ENCODE measurements at places on chromosomes 1 and 21.
A peak's percentile ranks its signal among the peaks of the same experiment; 100 is the strongest.

DNA sequence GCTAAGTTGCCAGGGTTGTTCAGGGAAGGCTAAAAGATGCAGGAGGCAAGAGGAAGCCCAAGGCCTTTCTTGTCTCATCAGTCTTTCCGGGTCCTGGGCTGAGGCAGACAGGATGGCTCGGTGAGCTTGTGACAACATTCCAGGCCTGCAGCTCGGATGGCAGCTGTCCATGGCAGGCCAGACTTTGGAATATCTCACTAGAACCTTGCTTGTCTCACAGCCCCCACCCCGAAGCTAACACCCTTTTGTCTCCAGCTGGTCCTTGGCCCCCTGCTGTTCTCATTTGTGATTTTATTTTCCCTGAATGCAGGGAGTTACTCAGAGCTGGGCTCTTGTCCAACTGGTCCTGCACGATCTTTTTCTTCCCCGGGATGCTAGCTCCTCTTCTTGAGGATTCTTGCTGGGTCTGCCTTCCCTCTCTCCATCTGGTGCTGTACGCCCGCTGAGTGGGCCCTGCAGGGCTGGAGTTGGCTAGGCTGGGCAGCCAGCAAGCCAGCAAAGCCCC lies 477.2 kb upstream of the CAMK1G start:
- DNase-seq = no peak

- DNase-seq = no peak
Measured at GRCh38 chr1:163608979-163609378, 287.2 kb downstream of the NUF2 start.

DNA sequence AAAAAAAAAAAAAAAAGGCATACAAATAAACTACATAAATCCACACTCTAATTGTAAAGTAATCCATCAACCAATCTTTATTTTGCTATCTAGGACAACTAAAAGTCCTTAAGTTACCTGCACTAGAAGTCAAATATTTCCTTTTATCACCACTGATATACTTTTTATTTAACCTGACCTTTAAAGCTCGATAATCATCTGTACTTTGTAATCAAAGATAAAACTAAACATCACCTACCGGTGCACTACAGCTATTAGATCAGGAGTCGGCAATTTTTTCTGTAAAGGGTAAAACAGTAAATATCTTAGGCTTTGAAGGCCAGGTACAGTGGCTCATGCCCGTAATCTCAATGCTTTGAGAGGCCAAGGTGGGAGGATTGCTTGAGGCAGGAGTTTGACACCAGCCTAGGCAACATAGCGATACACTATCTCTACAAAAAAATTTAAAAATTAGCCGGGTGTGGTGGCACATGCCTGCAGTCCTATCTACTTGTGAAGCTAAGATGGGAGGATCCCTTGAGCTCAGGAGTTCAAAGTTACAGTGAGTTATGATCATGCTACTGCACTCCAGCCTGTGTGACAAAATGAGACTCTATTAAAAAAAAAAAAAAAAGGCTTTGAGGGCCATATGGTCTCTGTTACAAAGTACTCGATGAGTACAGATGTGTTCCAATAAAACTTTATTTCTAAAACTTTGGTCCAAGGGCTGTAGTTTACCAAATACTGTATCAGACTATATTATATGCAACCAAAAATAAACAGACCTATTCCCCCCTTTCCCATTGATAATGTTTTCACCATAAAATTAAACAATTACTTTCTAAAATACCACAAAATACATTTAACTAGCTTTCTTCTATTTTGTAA lies 47.1 kb downstream of the TESK2 start:
- DNase-seq = no peak

GRCh38 chr1:243507672-243508302 lies 251.9 kb downstream of the SDCCAG8 start:
- no peak for DNase-seq

DNA sequence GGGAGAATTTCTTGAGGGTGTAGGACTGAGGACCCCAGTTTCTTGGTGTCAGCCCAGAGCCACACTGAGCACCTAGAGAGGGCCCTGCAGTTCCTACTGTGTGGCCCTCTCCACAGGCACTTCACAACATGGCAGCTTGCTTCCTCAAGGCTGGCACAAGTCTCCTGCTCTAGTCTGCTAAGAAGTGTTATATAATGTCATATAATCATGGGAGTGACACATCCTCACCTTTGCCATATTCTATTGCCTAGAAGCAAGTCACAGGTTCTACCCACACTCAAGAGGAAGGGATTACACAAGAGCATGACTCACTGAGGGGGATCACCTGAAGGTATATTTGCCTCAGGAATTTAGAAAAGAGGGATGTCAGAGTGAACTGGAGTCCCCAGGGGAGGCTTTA lies 5.5 kb upstream of the SNX27 start:
- no peak for DNase-seq

DNA sequence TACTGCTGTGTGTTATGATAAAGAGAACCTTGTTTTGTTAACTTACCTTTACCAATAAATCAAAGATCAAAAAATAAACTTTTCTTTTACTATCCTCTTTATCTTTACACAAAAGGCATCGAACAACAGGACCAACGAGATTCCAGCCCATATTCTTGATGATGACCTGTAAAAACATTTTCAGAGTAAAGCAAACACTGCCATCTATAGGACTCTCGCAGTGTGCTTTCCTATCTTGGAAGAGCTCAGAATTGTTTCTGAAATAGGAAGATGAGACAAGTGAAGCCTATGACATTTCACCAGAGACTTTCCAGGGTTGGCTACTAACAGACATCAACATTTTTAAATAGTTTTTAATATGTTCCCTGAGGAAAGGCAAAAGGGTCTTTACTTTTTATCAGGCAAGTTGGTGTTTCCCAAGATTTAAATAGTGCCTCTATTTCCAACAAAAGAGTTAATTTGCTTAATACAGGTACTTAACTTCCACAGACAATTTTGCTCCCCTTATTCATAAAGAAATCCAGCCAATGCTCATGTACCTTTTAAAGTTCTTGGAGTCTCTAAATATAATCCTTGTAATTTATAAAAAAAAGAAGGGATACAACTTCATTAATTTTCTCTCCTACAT lies 7.3 kb downstream of the GLMN start:
- no peak for DNase-seq

GRCh38 chr1:111857194-111857651 lies 101.5 kb downstream of the DDX20 start:
- DNase-seq = no peak

DNA sequence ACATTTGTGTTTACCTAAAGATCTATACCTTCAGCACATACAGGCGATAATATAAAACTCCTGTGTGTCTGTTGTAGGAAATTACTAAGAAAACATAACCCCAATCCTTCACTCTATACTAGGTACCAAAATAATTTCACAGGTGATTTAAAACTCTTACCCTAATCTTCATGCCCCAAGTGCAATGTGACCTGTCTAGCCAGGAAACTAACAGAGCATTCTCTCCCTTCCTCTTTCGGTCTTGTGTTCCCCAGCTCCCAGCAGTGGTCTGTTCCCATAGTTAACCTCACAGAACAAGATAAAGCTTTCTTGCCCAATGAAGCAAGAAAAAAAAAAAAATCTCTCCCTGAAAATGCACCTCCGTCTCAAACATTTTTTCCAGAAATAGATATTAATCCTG lies 493.5 kb downstream of the DPYD start:
- no peak for DNase-seq

DNA sequence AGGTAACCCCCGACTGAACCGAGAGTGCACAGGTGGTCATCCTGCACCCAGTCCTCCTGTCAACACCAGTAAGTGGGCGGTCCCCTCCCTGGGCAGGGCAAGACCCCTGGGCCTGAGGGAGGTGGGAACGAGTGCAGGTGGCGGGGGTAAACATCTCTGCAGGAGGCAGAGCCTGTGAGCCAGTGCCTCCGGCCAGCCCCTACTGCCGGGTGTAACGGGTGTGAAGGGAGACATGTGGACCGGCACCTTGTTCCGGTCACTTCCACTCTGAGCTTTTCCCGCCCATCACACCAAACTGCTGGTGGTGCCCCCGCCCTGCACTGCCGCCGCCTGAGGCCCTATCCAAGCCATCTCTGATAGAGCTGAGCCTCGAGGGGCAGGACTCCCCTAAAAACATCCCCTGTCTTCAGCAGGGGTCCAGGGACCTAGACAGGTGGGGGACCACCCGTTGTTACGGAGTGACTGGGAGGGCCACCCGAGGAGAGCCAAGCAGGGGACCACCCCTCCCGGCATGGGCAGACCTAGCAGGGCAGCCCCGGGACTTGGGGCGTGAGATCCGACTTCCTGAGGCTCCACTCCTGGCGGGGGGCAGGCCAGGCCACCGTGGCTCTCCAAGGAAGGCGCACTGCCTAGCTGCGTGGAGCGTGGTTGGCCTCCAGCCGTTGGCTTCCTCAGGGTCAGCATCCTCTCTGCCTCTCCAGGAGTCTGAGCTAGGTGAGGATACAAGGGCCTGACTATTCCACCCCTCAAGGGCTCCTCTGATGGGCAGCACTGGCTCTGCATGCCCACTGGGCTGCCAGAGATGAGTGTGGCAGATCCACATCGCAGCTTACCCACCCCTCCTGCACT lies 43.8 kb upstream of the LBR start:
- DNase-seq = no peak

- DNase-seq = no peak
Measured at GRCh38 chr1:169048043-169048442, 58.4 kb upstream of the ATP1B1 start.

GRCh38 chr1:94672001-94672400 lies 130.4 kb upstream of the F3 start:
- DNase-seq = no peak

DNA sequence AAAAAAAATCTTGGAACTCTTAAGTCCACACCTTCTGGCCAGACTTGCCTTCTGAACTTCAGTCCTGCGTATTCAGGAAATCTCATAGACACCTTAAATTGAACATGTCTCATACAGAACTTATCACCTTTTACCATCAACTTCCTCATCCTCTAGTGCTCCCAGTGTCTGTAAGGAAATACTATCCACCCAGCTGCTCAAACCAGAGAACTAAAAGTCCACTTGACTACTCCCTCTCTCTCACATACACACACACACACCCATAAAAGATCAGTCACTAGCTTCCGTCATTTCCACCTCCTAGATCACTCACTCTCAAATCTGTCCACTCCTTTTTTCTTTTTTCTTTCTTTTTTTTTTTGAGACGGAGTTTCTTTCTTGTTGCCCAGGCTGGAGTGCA lies 10.9 kb upstream of the CAP1 start:
- no peak for DNase-seq

DNA sequence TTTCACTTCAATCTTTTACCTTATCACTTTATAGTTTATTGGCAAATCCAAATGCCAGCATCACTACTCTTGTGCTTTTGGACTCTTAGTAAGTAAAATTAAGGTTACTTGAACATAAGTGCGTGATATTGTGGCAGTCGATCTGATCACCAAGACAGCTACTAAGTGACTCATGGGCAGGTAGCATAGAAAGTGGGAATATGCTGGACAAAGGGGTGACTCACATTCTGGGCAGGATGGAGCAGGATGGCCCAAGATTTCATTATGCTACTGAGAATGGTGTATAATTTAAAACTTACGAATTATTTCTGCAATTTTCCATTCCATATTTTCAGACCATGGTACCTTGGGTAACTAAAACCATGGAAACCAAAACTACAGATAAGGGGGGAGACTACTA lies 120.2 kb downstream of the ROR1 start:
- DNase-seq = no peak

DNA sequence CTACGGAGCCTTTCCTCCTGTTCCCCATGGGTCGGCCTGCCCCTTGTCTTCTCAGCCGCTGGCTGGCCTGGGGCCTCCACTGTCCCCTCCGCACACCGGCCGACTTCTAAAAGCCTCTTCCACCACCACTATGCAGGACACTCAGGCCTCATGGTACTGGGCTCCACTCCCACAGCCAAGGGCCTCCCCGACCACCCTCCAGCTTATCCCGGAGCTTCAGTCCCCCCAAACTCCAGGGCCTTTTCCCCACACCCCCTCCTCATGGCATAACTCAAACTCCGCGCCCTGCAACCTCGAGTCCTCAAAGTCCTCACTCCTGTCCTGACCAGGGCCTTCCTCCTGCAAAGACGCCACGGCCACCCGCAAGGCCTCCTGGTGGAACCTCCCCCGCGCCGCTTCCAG lies 2.0 kb downstream of the LRRC41 start:
- no peak for DNase-seq

DNA sequence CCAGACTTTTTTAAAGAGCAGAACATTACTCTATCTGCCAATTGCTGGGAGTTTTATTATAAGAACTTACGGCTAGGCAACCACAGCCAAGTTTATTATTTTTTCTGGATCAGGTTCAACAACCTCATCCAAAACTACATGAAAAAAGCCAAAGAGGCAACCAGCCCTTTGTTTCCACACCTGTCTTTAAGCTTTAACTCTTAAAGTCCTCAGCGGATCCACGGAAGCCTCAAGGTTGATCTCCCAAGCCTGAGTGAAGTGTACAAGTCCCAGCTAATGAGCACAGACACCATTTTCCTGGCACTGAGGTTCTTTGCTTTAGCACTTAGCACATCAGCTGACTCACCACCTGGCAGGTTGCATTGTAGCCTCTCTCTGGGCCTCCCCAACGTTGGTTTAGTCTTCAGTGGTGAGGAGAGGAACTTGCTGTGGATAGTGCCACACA lies 143.1 kb downstream of the TGFBR3 start:
- DNase-seq = no peak

DNA sequence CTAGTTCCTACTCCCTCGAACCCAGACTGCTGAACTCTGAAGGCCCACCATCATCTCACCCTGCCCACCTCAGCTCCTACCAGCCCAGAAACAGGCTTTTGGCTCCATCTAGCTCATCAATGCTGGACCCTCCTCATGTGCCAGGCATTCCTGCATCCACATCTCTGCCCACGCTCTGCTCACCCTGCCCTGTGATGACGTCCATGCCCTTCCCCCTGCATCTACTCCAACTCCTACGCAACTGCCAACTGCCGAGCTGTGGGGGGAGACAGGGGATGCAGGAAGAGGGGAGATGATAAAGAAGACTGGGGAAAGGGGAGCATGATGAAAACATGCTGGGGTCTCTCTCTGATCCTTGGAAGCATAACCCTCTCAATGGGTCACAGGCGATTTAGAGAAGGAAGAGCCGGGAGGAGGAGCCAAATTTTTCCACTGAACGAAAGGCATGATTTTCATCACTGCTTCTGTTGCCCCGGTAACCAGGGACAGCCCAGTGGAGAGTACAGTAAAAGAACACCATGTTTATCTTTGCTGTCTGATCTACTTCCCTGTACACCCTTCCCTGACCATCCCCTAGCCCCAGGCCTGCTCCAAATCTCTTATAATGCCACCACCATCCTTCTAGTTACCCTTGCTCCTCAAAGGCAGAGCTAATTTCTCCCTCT lies 44.3 kb downstream of the CD34 start:
- DNase-seq = peak; percentile 48

DNA sequence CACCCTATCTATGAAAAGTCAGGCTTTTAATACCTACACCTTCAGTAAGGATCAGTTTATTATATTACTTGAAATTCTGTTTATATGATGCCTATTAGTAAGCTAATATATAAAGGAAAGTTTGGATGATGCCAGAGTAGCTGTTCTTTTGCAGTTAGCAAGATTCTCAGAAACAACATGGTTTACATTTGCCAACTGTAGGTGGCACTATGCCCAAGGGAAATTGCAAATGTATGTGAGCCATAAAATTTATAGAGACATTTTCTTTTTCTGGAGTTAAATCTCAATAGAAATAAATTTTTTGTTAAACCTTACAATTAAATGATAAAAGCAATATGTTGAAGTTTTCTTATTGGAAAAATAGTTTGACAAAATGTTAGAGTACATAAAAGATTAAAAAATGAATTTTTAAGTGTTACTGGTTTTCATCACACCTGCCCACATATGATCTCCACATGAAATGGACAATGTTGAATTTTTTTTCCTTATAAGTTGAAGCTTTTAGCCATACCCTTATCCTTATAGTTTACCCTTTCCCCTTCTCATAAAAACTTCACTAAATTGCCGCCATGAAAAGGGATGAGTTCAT lies 32.1 kb upstream of the EPHX4 start:
- peak; percentile 20 for DNase-seq
